ENCODE measurements at places on chromosomes 11 and 22. TPM values are rescaled to one million over a fixed set of nuclear protein-coding genes. Genes with fewer than 3 reads are reported as not detected.

DNA sequence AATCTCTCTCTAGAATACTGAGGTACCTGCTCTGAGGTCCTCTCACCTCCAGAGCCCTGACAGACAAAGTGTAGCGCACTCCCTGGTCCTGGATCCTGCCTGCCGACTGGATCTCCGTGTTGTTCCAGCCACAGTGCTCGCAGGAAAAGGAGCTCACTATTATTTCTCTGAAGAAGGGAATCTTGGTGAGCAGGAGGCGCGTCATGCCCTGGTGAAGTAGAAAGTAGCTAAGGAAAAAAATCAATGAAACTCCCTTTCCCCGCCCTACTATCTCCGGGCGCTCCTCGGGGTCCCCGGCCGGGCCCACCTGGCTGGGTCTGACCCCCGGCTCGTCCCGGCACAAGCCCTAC is 412 bp downstream of the ZPR1 start:
- H3K36me3 ChIP-seq, result no peaks in the 10 kb centered on the region
- DNase-seq, result no peak
- H3K4me3 ChIP-seq, result peak overlapping the region; percentile 85
- H3K27ac ChIP-seq, result peak overlapping the region; percentile 91
- peaks cover 56% of the 10 kb centered on the region for H3K4me1 ChIP-seq
- no peaks in the 10 kb centered on the region for H3K27me3 ChIP-seq

DNA sequence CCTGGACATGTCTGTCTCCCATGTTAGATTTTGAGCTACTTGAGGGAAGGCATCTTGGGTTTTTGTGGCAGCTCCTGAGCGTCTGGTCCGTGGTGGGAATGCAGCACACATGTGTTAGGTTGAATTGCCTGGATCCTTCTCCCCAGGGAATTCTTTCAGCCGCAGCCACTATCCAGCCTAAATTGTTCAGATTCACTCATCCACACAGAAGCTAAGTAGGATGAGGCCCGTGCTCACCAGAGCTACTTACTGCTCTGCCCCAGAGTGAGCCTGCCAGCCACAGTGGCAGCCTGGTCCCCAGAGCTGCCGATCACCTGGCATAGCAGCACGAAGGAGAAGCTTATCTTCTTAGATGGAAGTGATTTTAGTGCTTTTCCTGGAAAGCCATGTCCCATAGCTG is 34.4 kb upstream of the SORL1-AS1 start:
- H3K27me3 ChIP-seq, result no peaks in the 10 kb centered on the region
- no peak overlapping the region for H3K4me3 ChIP-seq
- no peak for DNase-seq
- H3K4me1 ChIP-seq, result peaks cover 53% of the 10 kb centered on the region

- H3K36me3 ChIP-seq, result no peaks in the 10 kb centered on the region
- peak overlapping the region; percentile 89 for H3K27ac ChIP-seq
- peaks cover 57% of the 10 kb centered on the region for H3K4me1 ChIP-seq
- peak overlapping the region; percentile 64 for H3K4me3 ChIP-seq
- no peaks in the 10 kb centered on the region for H3K27me3 ChIP-seq
Observed at GRCh38 chr11:203056-203944, 3.9 kb downstream of the BET1L start.

DNA sequence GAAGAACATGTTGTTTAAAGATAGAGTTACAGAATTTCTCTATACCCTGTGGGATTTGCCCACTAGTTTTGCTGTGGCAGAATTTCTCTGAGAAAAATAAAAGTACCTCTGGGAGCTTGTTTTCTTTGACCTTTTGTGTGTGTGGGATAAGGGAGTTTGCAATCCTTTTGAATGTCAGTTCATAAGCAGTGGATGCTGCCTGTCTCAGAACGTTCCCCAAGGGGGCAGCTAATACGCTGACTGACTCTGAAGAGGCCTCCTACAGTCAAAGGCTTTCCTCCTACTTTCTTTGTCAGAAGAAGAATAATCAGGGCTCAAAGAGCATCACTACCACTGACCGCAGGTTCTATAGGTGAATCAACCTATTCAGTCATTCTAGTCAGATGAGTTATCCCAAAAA is 140.6 kb downstream of the AASDHPPT start:
- no peaks in the 10 kb centered on the region for H3K27me3 ChIP-seq
- no peak for DNase-seq
- no peaks in the 10 kb centered on the region for H3K36me3 ChIP-seq

DNA sequence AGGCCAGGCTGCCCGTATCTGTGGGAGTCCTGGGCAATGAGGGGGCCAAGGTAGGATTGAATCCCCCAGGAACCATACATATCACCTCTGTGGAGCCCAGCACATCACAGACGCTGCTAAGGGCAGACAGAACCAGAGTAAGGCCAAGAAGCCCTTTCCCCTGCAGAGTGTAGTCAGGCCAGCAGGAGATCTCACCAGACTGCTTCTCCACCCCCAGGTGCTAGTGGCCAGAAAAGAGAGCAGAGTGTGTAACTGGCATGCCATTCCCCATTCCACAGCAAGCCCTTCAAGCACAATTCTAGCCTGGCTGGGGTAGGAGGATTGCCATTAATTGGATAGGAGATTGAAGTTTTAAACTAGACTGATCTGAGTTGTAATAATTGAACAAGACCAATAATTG is 28.0 kb upstream of the FCHSD2 start:
- no peaks in the 10 kb centered on the region for H3K27me3 ChIP-seq
- no peak for DNase-seq
- H3K27ac ChIP-seq, result no peak overlapping the region
- no peaks in the 10 kb centered on the region for H3K4me1 ChIP-seq
- no peaks in the 10 kb centered on the region for H3K36me3 ChIP-seq

- H3K27me3 ChIP-seq, result peaks cover 29% of the 10 kb centered on the region
- H3K4me1 ChIP-seq, result peaks cover 16% of the 10 kb centered on the region
- no peak overlapping the region for H3K27ac ChIP-seq
- no peaks in the 10 kb centered on the region for H3K36me3 ChIP-seq
- no peak for DNase-seq
Observed at GRCh38 chr11:22431106-22431505, 92.9 kb downstream of the SLC17A6 start.

Gene MS4A12
- polyA plus RNA-seq, result not detected

Gene ARAP1
- polyA plus RNA-seq, result 27.6 TPM

Data from naive thymus-derived CD8-positive, alpha-beta T cell (primary cell).